ENCODE measurements at places on chromosomes 6 and 20. TPM values are rescaled to one million over a fixed set of nuclear protein-coding genes. Genes with fewer than 3 reads are reported as not detected.

VSX1 gene
- not detected for total RNA-seq

MAP1LC3A gene
- total RNA-seq: 37.6 TPM

DNA sequence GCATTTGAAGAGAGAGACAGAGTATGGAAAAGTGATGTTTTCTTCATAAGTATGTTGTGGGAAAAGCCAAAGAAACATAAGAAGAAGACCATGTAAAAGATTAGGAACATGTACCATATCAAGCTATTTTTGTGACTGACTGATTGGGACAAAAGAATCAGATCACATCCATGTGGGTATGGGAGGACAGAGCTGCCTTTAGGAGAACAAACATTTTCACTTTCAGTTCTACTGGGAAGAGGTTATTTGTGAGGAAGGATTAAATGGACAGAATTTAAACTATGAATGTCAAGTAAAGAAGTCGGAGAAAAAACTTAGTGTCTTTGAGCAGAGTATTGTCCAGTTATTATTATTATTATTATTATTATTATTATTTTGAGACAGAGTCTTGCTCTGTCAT is 124.4 kb upstream of the HCRTR2 start:
- H3K27me3 ChIP-seq: no peaks in the 10 kb centered on the region
- DNase-seq: no peak
- H3K36me3 ChIP-seq: no peaks in the 10 kb centered on the region
- no peak overlapping the region for H3K4me3 ChIP-seq

- peaks cover 29% of the 10 kb centered on the region for H3K4me1 ChIP-seq
- H3K27me3 ChIP-seq: peaks cover 7% of the 10 kb centered on the region
- H3K27ac ChIP-seq: no peak overlapping the region
These were observed 5.4 kb upstream of the FAM120B start for GRCh38 chr6:170301184-170301583.

- H3K36me3 ChIP-seq: no peaks in the 10 kb centered on the region
- H3K27me3 ChIP-seq: no peaks in the 10 kb centered on the region
- no peak for DNase-seq
These were observed 64.3 kb downstream of the CDH4 start for GRCh38 chr20:61316346-61316745.

GRCh38 chr6:151482290-151482689 is 11.5 kb upstream of the CCDC170 start:
- H3K27me3 ChIP-seq: no peaks in the 10 kb centered on the region
- DNase-seq: no peak
- H3K36me3 ChIP-seq: no peaks in the 10 kb centered on the region

GNAS gene
- 623 TPM for total RNA-seq

GRCh38 chr6:158313989-158314388 is 1.7 kb downstream of the TULP4 start:
- H3K4me3 ChIP-seq: no peak overlapping the region
- no peaks in the 10 kb centered on the region for H3K4me1 ChIP-seq
- DNase-seq: no peak
- H3K36me3 ChIP-seq: no peaks in the 10 kb centered on the region

DNA sequence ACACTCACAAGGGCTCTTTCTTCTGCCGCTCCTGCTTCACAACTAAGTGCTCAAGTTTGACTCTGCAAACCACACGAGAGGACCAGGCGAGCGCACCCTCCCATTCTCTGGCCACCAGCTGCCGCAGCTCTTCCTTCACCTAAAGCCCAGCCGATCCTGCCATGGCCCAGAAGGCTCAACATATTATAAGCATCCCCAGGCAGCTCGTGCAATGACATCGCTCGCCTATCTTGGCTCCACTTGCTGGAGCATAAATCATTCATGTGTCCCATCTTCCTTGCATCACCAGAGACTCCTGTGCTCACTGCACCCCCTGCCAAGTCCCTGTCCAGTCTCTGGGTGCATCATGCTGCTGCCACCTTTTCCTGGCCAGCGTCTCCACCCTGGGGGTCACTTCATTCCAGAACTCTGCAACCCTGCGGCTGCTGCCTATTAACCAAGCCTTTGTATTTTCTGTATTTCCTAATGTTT is 59.0 kb downstream of the PSMG4 start:
- no peak overlapping the region for H3K27ac ChIP-seq
- H3K4me1 ChIP-seq: peaks cover 8% of the 10 kb centered on the region
- no peak for DNase-seq
- H3K36me3 ChIP-seq: no peaks in the 10 kb centered on the region
- H3K4me3 ChIP-seq: no peak overlapping the region
- H3K27me3 ChIP-seq: no peaks in the 10 kb centered on the region

C20orf141 gene
- not detected for total RNA-seq

- H3K27me3 ChIP-seq: no peaks in the 10 kb centered on the region
- no peak for DNase-seq
- no peak overlapping the region for H3K27ac ChIP-seq
- H3K4me1 ChIP-seq: no peaks in the 10 kb centered on the region
- H3K4me3 ChIP-seq: no peak overlapping the region
These were observed 60.1 kb upstream of the LTV1 start for GRCh38 chr6:143783077-143783476.

DNA sequence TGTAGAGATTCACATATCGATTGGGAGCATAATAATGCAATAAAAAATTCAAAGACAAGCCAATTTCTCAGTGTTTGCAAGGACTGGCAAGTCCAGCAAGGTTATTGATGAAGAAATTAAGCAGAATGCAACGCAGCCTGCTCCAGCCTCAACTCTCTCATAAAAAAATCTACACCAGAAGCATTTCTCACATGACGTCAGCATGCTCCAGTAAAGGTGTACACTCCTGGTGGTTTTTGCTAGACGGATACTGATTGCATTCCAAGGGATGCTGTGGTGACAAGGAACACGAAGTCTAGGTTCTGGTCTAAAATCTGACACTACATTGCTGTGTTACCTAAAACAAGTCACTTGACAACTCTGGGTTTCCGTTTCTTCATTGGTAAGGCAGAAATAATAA is 167.4 kb upstream of the PRND start:
- H3K27ac ChIP-seq: no peak overlapping the region
- no peak overlapping the region for H3K4me3 ChIP-seq
- no peaks in the 10 kb centered on the region for H3K36me3 ChIP-seq
- no peaks in the 10 kb centered on the region for H3K27me3 ChIP-seq
- no peaks in the 10 kb centered on the region for H3K4me1 ChIP-seq

UNC5CL gene
- total RNA-seq: 17.4 TPM

UQCC2 gene
- total RNA-seq: 4.0 TPM

DNA sequence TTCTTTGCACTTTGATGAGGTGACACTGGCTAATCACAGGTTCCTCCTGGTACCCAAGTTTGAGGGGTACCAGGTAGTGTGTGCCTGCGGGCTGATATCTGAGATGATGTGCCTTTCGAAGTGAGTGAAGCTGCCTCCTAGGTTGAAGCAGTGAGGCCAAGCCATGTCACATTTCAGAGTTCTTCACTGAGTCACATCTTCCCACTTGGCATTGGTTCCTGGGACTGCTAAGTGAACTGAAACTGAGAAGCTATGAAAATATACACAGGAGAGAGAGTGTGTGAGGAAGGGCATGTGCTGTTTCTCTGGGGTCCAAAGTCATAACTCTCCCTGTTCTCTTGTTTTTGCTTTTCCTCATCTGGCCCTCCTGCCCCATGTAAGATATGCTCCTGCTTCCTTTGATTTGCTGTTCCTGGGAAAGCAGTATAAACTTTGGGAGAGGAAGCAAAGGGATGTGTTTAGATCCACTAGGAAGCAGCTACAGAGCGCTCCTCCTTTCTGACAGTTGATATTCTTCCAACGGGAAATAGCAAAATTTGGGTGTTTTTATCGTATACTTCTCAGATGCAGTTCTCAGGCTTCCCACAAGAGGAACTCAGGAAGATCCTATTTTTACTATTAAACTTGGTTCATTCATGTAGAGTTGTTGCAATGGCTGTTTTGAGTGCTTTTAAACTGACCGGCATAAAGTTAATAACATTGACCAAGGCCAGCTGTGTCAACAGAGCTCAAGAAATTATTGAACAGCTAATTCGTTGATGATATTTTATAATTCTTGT is 153.7 kb downstream of the MOXD1 start:
- no peaks in the 10 kb centered on the region for H3K27me3 ChIP-seq
- H3K4me1 ChIP-seq: no peaks in the 10 kb centered on the region
- no peak for DNase-seq
- H3K36me3 ChIP-seq: no peaks in the 10 kb centered on the region
- H3K27ac ChIP-seq: no peak overlapping the region

GRCh38 chr20:11274141-11274594 is 600.4 kb upstream of the JAG1 start:
- H3K27me3 ChIP-seq: no peaks in the 10 kb centered on the region
- no peak overlapping the region for H3K4me3 ChIP-seq
- DNase-seq: peak; percentile 48

DNA sequence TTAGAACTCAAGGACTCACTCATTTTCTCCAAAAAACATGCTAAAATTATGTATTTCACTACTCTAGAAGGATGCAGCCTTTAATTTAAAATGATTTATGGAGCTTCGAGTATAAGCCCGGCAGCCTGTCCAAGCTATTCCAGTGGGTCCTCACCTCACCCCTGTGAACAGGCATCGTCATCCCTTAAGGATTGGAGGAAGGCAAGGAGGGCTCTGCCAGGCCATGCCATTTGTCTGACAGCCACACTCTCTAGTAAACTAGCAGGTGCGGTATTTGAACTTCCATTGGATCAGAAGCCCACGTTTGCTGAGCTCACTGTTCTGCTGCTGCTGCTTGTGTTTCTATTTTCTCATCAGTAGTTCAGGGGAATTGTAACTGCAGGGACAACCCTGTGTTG is 39.8 kb upstream of the NAA20 start:
- peak overlapping the region; percentile 94 for H3K27ac ChIP-seq
- H3K27me3 ChIP-seq: no peaks in the 10 kb centered on the region
- DNase-seq: no peak
- H3K36me3 ChIP-seq: no peaks in the 10 kb centered on the region

DNA sequence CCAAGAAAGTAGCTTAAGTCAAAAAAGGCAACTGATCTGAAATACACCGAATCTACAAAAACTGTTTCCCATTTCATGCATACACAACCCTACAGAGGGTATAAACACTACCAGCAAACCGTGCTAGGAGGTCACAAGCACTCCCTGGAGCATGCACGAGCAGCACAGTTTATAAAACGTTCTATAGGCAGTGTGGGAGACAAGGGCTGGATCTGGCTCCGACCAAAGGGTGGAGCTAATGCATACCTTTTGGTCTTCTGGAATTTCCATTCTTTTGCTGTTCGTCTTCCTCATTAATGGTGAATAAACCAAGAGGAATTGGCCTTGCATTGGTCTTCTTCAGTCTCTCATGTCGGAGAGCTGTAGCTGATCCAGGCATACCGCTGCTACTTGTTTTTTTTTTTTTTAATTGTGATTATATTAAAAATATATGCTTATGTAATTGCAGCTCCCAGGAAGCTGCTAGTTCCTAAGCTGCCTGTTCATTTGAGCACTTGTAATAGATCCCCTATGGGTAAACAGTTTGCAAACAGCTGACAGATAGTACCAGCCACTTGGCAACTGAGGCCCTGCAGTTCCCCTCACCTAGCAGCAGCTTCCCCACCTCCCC is 24.5 kb downstream of the MAP7 start:
- no peak overlapping the region for H3K4me3 ChIP-seq
- no peak overlapping the region for H3K27ac ChIP-seq
- DNase-seq: no peak

GRCh38 chr6:48977573-48977972 is 485.5 kb downstream of the MMUT start:
- H3K36me3 ChIP-seq: no peaks in the 10 kb centered on the region
- H3K27me3 ChIP-seq: no peaks in the 10 kb centered on the region
- no peak for DNase-seq
- H3K4me1 ChIP-seq: no peaks in the 10 kb centered on the region
- no peak overlapping the region for H3K4me3 ChIP-seq

DNA sequence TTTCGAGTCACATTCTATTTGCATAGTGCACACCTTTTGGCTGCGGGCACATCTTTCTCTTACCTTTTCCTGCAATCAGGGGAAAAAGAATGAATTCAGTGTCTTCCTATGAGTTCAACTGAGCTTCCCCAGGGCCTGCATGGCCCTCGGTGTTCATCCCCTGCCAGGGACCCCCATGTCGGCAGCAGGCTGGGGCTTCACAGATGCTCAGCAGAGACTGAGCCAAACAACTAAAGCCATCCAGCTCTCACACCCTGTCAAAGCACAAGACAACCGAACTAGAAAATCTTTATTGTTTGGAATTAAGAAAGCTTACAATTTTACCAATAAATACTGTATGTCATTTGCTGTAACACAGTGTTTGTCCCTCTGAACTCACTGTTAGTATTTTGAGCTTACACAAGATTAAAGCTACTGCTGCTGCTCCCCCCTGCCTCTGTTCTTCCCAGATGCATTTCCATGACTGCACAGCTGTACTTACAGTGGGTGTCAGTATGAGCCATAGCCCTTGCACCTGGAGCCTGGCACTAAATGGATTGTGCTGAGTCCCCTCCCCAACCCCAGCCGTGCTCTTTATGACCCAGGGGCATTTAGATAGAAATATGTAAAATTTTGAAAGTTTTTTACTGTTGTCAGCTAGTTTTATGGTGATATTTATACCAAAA is 205.8 kb downstream of the TMEM242 start:
- no peak for DNase-seq
- H3K36me3 ChIP-seq: no peaks in the 10 kb centered on the region
- no peaks in the 10 kb centered on the region for H3K27me3 ChIP-seq
